WTC11 (cell line): ENCODE measurements at places on chromosomes 4 and X.
A peak's percentile ranks its signal among the peaks of the same experiment; 100 is the strongest.

- H3K4me1 ChIP-seq, result no peaks in the 10 kb centered on the region
- no peaks in the 10 kb centered on the region for H3K27me3 ChIP-seq
- H3K36me3 ChIP-seq, result peaks cover 9% of the 10 kb centered on the region
- H3K4me3 ChIP-seq, result no peak overlapping the region
Observed at GRCh38 chr4:20603671-20604313, 96.5 kb upstream of the PACRGL start.

GRCh38 chr4:124481123-124481522 is 231.4 kb downstream of the ANKRD50 start:
- peaks cover 1% of the 10 kb centered on the region for H3K36me3 ChIP-seq
- no peaks in the 10 kb centered on the region for H3K27me3 ChIP-seq
- H3K4me1 ChIP-seq, result peaks cover 22% of the 10 kb centered on the region
- DNase-seq, result no peak
- no peak overlapping the region for H3K4me3 ChIP-seq

GRCh38 chr4:128835498-128836222 is 26.2 kb downstream of the JADE1 start:
- no peak for DNase-seq
- H3K36me3 ChIP-seq, result peaks cover 64% of the 10 kb centered on the region
- no peak overlapping the region; the same call in 1 of the 2 replicates for H3K27ac ChIP-seq

GRCh38 chr4:29900336-29900735 is 819.8 kb upstream of the PCDH7 start:
- H3K27ac ChIP-seq, result no peak overlapping the region
- no peaks in the 10 kb centered on the region for H3K36me3 ChIP-seq
- no peaks in the 10 kb centered on the region for H3K4me1 ChIP-seq
- no peaks in the 10 kb centered on the region for H3K27me3 ChIP-seq

DNA sequence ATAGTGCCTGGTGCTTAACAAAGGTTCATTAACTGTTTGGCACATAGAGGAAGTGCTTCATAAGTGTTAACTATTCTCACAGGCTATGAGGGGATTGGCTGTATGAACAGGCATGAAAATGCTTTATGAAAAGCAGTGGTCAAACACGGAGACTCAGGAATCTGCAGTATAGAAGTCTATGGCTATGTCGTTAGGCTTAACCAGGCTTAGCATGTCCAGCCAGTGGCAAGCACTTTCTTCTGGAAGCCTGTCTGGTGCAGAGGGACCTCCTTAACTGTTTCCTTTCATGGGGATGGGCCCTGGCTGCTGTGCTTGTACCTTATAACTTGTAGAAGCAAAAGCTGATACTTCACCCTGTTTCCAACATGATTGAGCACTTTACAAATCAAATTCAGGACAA is 78.4 kb downstream of the PPEF2 start:
- DNase-seq, result no peak
- H3K27me3 ChIP-seq, result no peaks in the 10 kb centered on the region
- no peak overlapping the region; the same call in 1 of the 2 replicates for H3K27ac ChIP-seq
- no peaks in the 10 kb centered on the region for H3K36me3 ChIP-seq
- H3K4me1 ChIP-seq, result 0 out of 2 replicates have a peak, but pooled peaks cover 4% of the 10 kb centered on the region

GRCh38 chr4:64911846-64912245 is 502.6 kb upstream of the TECRL start:
- H3K4me1 ChIP-seq, result peaks cover 10% of the 10 kb centered on the region
- H3K36me3 ChIP-seq, result peaks cover 26% of the 10 kb centered on the region
- H3K4me3 ChIP-seq, result no peak overlapping the region
- no peaks in the 10 kb centered on the region for H3K27me3 ChIP-seq
- H3K27ac ChIP-seq, result no peak overlapping the region
- DNase-seq, result peak; percentile 37

GRCh38 chr4:184583738-184584502 is 65.3 kb downstream of the CASP3 start:
- H3K4me1 ChIP-seq, result peaks cover 5% of the 10 kb centered on the region; the same call in 1 of the 2 replicates
- no peak for DNase-seq
- peaks cover 31% of the 10 kb centered on the region for H3K36me3 ChIP-seq
- no peak overlapping the region for H3K27ac ChIP-seq
- no peak overlapping the region for H3K4me3 ChIP-seq
- no peaks in the 10 kb centered on the region; the same call in 1 of the 2 replicates for H3K27me3 ChIP-seq

GRCh38 chrX:79117078-79117477 is 27.4 kb upstream of the GPR174 start:
- H3K27me3 ChIP-seq, result no peaks in the 10 kb centered on the region
- H3K4me1 ChIP-seq, result no peaks in the 10 kb centered on the region
- no peak for DNase-seq

GRCh38 chr4:128770807-128771206 is 38.7 kb upstream of the JADE1 start:
- no peaks in the 10 kb centered on the region for H3K36me3 ChIP-seq
- peaks cover 7% of the 10 kb centered on the region for H3K4me1 ChIP-seq
- no peak for DNase-seq
- H3K27me3 ChIP-seq, result no peaks in the 10 kb centered on the region
- H3K4me3 ChIP-seq, result no peak overlapping the region

DNA sequence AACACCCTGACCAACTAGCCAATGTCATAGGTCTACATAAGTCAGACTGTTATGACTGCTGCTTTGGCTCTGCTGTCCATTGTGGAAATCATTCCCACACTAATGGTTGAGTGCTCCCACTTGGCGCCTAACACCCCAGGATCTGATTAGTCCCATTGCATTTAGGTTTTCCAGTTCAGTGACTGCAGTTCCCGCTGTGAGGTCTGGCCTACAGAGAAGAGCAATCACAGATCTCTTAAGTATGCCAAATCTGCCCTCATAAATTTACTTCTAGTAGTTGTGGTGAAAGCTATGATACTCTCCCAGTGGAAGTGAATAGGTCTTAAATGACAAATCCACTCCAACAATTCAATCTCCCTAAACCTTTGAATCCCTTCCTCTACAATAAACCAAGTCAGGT is 77.3 kb upstream of the IL2 start:
- no peak for DNase-seq
- H3K27ac ChIP-seq, result no peak overlapping the region
- no peak overlapping the region for H3K4me3 ChIP-seq
- no peaks in the 10 kb centered on the region; the same call in 1 of the 2 replicates for H3K27me3 ChIP-seq
- H3K36me3 ChIP-seq, result no peaks in the 10 kb centered on the region

DNA sequence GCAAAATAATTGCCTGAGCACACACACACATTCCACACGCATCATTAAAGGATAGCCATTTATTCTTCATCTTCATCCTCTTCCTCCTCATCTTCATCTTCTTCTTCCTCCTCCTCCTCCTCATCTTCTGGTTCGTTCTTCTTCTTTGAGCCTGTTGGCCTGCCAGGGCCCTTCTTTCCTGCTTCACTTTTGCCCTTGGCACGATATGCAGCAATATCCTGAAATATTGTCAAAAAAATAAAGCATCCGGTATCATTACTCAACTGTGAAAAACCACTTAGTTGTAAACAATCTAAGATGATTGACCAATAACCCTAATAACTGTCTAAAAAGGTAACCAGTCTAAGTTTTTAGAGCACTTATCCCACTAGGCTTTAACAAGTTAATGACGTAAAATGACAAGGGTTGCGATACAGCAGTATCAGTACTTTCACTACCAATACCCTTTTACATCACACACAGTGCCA is 2.1 kb downstream of the HMGB2 start:
- H3K4me3 ChIP-seq, result peak overlapping the region; percentile 97
- no peaks in the 10 kb centered on the region for H3K27me3 ChIP-seq
- no peak for DNase-seq
- peaks cover 57% of the 10 kb centered on the region for H3K36me3 ChIP-seq

DNA sequence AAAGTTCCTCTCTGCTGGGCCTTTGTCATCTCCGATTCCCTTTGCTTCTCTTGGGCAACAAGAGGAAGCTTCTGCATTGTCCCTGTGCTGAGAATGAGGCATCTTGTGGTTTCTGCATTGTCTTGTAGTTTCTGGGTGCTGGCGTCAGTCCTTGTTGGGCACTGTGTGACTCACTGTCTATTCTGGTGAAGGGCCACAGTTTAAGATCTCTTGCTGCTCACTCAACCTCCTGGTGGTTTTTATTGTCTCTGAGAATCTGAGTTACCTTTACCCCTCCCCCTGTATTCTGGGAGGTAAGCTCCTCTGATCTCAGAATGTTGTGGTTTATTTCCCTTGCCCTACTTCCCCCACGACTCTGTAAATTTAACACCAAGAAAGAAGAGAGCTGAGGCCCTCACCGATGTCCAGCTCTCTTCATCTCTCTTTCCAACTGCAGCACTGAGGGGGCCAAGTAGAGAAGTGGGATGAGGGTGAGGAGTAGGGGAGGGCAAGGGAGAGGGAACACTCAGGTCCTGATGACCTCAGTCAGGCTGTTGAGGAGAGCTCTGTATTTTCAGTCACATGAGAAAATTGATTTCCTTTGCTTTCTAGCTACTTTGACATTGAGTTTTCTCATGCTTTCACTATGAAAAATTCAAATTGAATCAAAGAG is 441.6 kb upstream of the PITX2 start:
- DNase-seq, result no peak
- H3K4me3 ChIP-seq, result no peak overlapping the region
- H3K27me3 ChIP-seq, result no peaks in the 10 kb centered on the region
- H3K36me3 ChIP-seq, result no peaks in the 10 kb centered on the region
- H3K4me1 ChIP-seq, result peaks cover 10% of the 10 kb centered on the region

DNA sequence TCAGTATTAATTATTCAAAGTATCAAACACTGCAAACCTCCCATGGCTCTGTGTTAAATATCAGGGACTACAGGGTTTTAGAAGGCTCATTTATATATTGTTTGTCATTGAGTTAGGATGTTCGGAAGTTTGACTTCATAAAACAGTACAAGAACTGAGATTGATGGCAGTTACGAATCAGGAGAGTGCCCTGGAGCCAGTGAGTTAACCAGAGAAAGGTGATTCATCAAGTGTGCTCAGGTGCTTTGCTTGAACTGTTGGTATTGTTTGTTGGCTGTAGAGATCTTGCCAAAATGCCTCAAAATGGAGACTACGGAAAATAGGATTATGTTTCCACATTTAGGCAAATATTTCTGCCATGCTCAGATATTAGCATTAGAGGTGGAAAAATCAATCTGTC is 7.5 kb upstream of the GPR101 start:
- H3K27ac ChIP-seq, result no peak overlapping the region
- H3K36me3 ChIP-seq, result no peaks in the 10 kb centered on the region
- H3K4me3 ChIP-seq, result no peak overlapping the region
- H3K27me3 ChIP-seq, result peaks cover 22% of the 10 kb centered on the region
- no peaks in the 10 kb centered on the region for H3K4me1 ChIP-seq

DNA sequence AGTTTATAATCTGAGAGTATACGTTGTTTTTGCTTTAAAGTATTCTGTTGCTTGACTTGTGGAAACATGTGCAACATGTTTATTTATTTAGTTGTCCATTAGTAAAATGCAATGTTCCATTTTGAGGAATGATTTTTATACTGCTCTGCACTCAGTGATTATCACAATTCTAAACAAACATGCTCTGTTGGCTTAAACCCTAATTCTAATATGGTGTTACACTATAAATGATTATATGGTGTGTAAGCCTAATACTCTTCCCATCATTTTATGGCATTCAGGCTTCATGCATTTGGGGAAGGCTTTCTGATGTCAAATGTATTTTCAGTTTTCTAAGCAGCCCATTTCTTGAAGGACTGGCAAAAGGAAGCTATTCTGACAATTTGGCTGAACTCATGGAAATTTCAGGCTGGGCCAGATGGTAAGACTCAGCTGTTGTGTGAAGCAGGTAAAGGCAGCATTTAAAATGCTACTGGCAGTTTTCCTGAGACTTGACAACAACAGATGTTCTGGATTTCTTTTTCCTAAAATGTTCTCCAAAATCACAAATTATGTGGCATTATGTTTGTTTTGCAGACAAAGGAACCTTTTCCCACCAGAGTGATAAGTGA is 336.7 kb upstream of the GNPDA2 start:
- H3K4me3 ChIP-seq, result no peak overlapping the region
- no peaks in the 10 kb centered on the region for H3K27me3 ChIP-seq
- peaks cover 14% of the 10 kb centered on the region for H3K4me1 ChIP-seq
- H3K27ac ChIP-seq, result no peak overlapping the region

DNA sequence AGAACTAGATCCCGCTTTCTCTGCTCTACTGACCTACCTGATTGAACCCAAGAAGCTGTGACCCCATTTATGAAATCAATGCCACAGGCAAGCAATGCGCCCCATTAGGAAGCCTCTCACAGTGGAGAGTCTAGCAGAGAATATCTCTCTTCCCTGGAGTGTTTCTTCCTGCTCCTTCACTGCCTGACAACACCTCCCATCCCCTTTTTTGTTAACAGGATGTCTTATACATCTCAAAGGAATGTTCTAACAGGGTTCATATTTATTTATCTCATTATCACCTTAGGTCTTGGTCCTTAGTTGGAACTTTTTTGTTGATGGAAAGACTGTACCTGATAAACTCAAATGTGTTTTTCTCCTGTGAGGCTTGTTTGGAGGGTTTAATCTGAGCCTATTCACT is 35.5 kb downstream of the SLIT2 start:
- no peaks in the 10 kb centered on the region for H3K27me3 ChIP-seq
- no peak for DNase-seq
- no peaks in the 10 kb centered on the region for H3K36me3 ChIP-seq

GRCh38 chr4:122787940-122788339 is 38.7 kb upstream of the FGF2 start:
- H3K27ac ChIP-seq, result peak overlapping the region; percentile 86
- H3K36me3 ChIP-seq, result peaks cover 3% of the 10 kb centered on the region
- no peak overlapping the region for H3K4me3 ChIP-seq
- DNase-seq, result no peak

- peaks cover 16% of the 10 kb centered on the region for H3K27me3 ChIP-seq
- H3K4me1 ChIP-seq, result peaks cover 49% of the 10 kb centered on the region
- no peak overlapping the region for H3K4me3 ChIP-seq
Observed at GRCh38 chr4:83112231-83112630, 2.3 kb downstream of the PLAC8 start.

DNA sequence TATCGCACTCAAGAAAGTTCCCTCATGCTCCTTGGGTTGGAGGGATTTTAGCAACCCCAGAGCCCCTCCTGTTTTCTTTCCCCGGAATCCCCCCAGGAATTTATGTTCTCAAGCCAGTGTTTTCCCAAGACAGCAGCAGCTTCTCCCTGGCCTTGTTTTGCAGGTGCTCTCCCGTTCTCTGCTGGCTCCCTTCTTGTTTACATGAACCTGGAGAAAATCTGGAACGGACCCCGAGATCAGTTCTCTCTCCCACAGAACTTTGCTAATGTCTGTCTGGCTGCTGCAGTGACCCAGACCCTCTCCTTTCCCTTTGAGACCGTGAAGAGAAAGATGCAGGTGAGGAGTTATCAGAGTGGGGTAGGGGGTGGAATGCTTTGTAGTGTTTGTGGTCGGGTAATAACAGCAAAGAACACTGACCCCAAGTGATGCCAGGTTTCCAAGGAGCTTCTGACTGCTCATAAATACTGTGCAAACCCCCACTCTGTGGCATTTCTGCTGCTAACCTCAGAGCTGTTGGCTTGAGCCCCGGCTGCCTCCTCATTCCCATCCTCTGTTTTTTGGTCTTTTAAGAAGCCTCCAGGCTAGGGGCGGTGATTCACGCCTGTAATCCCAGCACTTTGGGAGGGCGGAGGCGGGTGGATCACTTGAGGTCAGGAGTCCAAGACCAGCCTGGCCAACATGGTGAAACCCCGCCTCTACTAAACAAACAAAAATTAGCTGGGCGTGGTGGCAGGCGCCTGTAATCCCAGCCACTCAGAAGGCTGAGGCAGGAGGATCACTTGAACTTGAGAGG is 11.1 kb downstream of the SLC25A43 start:
- H3K27me3 ChIP-seq, result no peaks in the 10 kb centered on the region
- H3K4me3 ChIP-seq, result no peak overlapping the region
- no peaks in the 10 kb centered on the region for H3K4me1 ChIP-seq
- H3K36me3 ChIP-seq, result no peaks in the 10 kb centered on the region
- no peak overlapping the region for H3K27ac ChIP-seq
